NCI-H446 treated with DMSO at 0.1 percent for 48 hours (cell line): ENCODE measurements at places on chromosomes 2 and 18.

DNA sequence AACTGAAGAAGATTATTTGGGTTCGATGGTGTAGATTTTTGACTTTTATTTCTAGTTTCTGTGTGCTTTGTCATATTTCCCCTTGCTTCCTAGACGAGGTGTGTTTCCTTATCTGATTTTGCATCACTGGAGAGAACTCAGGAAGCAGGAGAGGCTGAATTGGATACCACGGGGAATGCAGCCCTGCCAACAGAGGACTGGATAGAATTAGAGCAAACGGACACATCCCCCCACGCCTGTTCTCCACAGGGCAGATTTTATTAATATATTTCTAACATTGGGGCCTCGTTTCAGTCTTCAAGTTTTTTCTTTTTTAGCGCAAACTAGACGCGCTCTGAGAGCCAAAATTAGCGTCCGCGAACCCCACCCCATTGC lies 678 bp upstream of the VAPA start:
- no peak for DNase-seq

- DNase-seq, result no peak
Observed at GRCh38 chr2:234686088-234686890, 189.4 kb upstream of the ARL4C start.

GRCh38 chr2:112798979-112799975 lies 15.0 kb upstream of the IL1A start:
- no peak for DNase-seq

GRCh38 chr2:75516378-75517360 lies 44.1 kb downstream of the EVA1A start:
- DNase-seq, result peak; percentile 82

GRCh38 chr18:76388891-76389423 lies 106.1 kb downstream of the ZNF516 start:
- no peak for DNase-seq

DNA sequence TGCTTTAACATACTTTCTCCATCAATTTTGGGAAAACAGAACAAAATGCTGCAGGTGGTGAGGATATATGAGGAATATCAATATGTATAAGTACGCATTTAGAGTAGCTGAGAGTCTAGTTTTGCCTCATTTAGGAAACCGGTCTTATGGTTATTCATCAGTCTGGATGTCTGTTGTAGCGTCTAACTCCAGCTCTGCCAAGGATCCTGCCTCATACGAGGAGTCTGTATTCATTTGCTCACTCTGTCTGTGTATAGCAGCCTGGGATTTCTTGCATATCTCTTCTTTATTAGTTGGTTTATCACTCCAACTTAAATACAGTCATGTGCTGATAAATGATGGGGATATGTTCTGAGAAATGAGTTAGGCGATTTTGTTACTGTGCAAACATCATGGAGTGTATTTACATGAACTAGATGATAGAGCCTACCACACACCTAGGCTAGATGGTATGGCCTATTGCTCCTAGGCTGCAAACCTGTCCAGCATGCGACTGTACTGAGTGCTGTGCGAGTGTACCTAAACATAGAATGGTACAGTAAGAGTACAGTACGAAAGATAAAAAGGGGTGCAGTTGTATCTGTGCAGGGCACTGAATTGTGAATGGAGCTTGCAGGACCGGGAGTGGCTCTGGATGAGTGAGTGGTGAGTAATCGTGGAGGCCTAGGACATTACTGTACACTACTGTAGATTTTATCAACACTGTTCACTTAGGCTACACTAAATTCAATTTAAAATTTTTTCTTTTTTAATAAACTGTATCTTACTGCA lies 148.1 kb downstream of the ZNF407 start:
- DNase-seq, result no peak

DNA sequence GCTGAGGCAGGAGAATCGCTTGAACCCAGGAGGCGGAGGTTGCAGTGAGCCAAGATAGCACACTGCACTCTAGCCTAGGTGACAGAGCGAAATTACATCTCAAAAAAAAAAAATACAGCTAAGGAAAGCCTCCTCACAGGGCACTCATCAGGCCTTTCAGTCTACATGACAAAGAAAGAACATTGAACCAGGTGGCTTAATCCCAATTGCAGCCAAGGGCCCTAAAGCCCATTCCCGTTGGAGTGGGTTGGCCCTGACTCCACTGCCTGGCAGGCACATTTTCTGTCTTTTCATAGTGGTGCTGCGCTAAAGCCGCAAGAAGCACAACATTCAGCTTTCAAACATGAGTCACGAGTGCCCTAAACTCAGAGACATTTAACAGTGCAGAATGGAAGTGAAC lies 372.5 kb downstream of the RNF144A start:
- no peak for DNase-seq

DNA sequence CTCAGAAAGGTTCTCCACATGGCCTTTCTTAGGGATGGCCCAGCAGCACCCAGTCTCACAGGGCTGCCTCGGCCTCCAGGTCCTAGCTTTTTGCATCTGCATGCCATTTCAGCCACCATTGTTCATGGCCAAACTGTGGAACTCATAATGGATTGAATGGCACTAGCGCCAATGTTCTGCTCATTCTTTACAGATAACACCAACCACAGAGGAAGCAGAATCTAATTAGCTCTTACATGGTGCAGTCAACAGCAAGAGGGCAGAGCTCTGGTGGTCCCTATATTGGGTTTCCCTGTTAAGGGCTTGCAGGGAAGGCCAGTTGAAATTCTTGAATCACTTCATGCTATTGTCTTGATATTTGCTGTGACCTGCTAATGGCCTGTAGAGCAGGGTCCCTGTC lies 45.6 kb downstream of the ARL4C start:
- no peak for DNase-seq

DNA sequence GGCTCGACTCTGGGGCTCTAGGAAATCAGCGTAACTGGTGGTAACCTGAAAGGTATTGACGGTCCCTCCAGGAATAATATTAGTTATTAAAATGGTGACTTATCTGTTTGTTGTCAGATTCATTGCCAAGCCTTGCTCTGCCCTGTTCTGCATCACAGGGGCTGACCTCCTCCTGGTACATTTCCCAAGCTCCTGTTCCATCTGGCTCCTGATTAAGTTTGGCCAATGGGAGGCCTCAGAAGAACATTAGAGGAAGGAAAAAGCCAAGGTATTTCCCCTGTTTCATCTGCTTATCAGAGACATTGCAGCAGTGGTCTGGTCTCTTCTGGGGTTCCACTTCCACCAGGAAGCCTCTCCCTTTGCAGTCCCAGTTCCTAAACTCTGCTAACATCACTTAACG lies 527.0 kb downstream of the TNS1 start:
- DNase-seq, result no peak

GRCh38 chr2:231084565-231084964 lies 27.9 kb downstream of the PSMD1 start:
- no peak for DNase-seq

DNA sequence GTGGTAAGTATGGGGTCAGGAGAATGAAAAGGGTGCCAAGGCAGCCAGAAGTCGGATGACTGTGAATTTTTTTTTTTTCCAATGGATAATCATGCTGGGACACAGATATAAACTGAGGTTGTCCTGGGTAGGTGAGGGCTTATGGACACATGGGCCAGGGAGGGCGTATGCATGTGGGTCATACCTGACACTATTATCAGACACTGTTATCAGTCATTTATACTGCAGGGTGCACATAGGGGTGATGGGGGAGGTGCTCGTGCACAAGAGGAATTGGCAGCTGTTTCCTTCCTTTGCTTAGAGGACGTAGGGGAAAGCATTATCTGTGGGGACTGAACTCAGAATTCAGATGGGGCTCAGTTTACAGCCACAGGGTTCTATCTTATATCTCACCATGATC lies 10.1 kb downstream of the CTIF start:
- DNase-seq, result no peak

- DNase-seq, result no peak
Observed at GRCh38 chr2:54054271-54054670, 61.1 kb upstream of the ACYP2 start.

GRCh38 chr2:207332480-207333212 lies 166.9 kb upstream of the KLF7 start:
- DNase-seq, result no peak

DNA sequence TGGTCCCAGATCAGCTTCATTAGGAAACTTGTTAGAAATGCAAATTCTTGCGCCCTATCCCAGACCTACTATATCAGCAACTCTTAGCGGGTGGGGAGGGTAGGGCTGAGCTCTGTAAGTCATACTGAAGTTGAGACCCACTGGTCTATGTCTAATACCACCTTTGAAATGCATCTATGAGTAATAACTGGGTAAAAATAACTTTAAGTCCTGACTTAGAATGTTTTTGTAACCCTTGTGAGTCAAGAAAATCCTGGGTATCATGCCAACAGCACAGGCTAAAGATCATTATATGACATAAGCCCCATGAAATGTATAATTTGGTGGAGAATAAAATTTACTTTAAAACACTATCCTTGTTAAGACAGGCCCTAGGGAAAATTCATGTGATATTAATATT lies 41.4 kb downstream of the PRKD3 start:
- no peak for DNase-seq

- DNase-seq, result no peak
Observed at GRCh38 chr2:236551471-236552211, 18.0 kb upstream of the ACKR3 start.

DNA sequence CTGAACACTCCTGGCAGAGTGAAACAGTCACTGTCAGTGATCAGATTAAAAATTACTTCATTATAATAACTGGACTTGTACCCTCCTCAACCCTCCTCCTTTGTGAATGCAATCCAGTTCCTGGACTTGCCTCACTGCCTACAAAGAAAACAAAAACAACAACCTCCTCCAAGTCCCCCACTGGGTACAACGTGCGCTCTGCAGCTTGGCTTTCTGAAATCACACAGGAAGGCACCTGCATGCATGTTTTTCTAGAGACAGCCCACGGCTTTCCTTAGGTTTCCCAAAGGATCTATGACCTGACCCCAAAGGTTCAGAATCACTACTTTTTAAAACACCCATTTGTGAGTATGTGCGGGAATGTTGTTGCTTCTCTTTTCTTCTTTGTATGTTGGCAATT lies 61.4 kb upstream of the TUBA3E start:
- no peak for DNase-seq

DNA sequence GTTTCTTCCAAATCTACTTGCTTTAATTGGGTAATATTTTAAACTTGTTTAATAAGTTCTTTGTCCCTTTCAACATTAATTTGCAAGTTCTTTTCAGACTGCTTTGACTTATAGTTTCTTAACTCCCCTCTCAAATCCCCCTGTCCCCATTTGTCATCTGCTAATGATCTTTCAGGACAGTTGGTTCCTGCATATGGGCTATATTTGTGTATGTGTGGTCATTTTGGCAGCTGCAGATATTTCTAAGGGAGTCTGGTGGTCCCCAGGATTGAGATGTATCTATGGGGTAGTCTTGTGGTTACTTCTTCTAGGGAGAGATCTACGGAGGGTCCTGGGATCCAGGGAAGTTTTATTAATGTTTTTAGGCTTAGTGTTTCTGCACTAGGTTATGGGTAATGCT lies 120.6 kb upstream of the SP3 start:
- no peak for DNase-seq

DNA sequence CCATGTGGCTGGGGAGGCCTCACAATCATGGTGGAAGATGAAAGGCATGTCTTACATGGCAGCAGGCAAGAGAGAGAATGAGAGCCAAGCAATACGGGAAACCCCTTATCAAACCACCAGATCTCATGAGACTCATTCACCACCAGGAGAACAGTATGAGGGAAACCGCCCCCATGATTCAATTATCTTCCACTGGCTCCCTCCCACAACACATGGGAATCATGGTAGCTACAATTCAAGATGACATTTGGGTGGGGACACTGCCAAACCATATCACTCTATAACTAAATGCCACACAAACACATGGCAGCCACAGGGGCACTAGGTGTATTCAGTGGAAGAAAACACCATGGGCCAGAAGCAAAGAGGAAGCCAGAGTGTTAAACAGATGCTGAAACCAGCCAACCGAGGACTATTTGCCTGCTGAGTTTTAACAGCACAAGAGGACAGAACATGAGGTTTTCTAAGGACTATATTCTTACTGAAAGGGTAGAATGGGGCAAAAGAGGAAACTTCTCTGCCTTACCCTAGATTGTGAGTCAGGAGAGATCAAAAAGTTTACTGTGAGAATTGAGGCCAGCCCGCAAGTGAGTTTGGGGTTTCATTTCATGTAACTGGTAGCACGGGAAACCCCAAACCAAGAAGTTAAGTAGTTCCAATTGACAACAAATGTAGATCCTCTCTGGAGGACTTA lies 49.2 kb downstream of the SIGLEC15 start:
- DNase-seq, result no peak

DNA sequence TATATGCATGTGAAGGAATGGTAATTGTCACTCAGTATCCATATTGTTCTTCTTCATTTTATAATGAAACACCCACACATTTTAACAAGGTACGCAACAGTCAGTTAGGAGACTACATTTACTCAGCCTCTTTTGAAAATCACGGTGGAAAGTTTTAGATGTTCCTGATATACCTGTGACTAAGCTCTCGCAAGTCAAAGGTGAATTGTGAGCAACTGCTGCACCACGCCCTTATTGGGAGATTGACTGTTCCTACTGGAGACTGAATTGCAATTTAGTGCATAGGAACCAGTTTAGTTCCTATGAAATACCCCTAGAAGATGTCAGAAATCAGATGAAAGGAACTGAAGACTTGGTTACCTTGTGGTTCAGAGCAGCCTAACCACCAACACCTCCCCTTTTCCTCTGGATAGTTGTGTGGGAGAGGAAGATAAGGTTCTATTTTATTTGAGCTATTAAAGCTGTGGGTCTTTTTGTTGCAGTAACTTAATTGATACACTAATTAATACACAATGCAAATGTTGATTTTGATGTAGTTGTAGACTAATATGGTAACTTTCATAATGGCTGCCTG lies 1280.5 kb upstream of the CDH2 start:
- no peak for DNase-seq
